ENCODE measurements at places on chromosomes 13 and 19.
A peak's percentile ranks its signal among the peaks of the same experiment; 100 is the strongest.

DNA sequence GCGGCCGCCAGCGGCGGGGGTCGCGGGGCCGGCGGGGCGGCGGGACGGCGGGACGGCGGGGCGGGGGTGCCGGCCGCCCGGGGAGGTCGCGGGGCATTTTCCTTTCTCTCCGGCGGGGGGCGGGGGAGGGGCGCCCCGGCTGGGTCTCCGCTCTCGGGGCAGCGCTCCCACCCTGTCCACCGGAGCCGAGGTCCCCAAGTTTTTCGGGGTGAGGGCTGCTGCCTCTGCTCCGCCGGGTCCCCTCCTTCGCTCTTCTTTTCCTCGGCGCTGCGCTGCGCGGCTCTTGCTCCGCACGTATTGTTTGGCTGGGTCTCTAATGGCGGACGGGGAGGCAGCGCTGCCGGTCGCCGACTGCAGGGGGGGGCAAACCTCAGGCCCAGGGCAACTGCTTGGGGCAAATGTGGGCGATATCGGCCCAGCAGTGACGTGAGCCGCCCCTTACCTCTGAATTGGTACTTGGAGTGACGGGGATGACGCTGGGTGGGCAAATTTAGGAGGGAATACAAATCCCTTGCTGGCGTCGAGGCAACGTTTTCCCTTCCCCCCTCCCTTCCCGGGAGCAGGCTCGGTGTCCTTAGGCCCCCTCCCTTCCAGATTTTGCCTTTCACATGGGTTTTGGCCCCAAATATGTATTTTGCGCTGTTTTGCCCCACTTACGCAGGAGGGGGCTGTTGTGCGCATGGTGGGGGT is 759 bp downstream of the ZMYM2 start:
- peak; percentile 46 for DNase-seq

GRCh38 chr13:63463782-63464610 is 2048.3 kb upstream of the PCDH20 start:
- DNase-seq = peak; percentile 74

GRCh38 chr13:31441800-31442510 is 242.2 kb downstream of the B3GLCT start:
- DNase-seq = no peak

DNA sequence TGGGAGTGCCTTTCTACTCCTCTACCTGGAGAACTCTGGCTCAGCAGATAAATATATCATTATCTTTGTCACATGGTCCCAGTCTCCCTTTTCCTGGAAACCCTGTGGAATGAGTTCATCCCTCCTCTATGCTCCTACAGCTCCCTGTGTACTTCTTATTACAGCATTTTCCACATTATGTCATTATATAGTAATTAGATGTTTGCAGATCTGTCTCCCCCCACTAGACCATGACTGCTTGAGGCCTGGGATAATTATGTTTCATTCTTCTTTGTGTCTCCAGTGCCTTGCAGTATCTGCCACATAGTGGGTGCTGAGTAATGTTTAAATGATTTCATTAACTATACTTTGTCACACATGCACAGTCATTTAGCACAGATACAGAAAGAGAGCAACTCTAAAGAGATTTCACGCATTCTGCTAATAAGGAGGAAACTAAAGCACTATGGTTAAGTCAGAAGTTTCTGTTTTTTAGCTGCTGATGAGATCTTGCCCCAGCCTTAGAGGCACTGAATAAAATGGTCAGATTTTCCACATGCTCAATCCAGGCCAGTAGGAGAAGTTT is 66.1 kb upstream of the DIAPH3 start:
- no peak for DNase-seq

DNA sequence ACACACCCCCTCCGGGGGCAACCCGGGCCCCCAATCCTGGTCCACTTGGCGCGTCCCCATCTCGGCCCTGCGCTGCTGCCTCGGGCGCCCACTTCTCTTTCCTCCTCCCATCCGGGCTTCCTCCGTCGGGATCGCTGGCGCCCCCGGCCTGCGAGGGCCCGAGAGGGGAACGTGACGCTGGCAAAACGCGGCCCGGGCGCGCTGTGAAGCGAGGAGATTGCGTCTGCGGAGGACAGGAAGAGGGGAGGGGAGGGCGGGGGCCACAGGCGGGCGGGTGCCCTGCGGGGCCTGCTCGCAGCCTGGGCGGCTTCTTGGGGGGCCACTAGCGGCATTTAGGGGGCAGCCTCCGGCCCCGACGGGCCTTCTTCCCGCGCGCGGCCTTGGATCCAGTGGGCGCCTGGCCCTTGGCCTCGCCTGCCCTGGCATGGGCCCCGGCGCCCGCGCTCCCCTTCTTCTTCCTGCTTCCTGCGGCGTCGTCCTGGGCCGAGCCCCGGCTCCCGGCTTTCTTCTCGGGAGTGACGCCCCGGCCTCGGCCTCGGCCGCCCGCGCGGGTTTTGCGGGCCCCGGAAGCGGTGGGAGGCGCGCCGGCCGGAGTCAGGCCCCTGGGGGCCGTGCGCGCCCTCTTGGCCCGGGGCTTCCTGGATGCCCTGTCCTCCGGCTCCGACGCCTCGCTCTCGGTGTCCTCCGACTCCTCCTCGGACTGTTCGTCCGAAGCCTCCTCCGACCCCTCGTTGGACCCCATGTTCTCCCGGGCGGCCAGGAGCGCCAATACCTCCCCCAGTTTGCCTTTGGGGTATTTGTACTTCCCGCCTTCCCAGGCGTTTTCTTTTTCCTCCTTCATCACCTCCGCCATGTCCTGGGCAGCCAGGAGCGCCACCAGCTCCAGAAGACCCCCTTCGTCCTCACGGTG is 2.2 kb downstream of the PNMA8B start:
- peak; percentile 13 for DNase-seq
